ENCODE measurements at places on chromosomes 1 and 21.

DNA sequence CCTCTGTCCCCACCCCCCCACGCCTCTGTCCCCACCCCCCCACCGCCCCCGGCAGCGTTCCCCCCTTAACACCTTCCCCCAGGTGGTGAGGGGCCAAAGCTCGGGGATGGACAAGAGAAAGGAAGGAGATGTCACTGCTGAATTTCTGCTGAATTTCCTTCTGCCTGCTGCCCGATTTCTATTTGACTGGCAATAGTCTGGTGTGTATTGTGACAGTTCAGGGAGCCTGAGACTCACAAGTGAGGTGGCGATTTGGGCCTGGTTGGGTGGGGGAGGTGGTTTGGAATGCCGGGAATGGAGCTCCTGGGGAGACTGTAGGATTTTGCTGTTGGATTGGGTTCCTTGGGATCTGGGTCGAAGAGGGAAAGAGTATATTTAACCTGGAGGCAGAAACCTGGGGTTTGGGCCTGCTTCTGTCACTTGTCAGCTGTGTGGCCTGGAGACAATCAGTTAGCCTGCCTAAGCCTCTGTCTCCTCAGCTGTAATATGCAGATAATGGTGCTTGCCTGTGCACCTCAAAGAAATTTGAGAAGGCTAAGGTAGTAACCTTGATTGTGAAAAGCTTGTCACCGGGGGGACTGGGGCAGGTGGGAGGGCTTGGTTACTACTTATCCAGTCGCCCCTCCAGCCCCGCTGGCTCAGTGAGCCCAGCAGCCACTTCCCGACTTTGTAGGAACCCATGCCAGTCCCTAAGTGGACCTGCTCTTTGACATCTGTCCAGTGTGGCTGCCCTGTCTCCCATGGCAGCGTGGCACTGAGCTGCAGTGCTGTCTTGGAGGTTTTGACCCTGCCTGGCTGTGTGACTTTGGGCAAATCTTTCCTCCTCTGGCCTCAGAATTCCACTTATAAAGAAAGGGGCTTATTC lies 7.7 kb upstream of the LMNA start:
- peak; percentile 60 for DNase-seq

GRCh38 chr1:29707796-29708195 lies 471.5 kb downstream of the PTPRU start:
- no peak for DNase-seq

GRCh38 chr21:24045775-24046215 lies 1561.5 kb downstream of the MRPL39 start:
- no peak for DNase-seq

DNA sequence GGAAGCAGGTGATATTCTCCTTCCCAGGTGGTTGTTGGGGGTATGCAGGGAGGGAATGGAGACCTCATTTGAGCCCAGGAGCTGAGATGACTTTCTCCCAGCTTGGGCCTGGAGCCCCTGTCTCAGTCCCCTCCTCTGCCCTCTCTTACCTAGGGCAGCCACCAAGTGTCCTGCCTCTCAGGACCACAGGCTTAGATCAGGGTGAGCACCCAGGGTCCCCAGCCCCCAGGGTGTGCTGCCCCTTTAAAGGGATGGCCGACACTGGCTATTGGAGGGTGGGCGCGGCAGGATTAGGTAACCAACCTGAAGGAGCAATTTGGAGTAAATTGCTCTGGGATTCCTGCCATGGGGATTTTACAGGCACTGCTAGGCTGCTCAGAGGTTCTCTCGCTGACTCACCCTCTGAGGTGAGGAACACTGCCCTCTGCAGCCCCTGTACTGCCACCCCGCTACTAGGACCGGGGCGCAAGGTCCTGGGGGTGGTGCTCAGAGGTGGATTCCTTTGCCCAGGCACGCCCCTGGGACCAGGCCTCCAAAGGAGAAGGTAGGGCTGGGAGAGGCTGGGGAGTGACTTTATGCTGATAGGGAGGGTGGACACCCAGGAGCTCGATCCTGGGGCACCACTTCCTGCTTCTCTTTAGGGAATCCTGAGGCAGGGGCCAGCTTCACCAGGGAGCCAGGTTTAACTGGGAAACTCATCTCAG lies 1.5 kb downstream of the RPS6KA1 start:
- peak; percentile 71 for DNase-seq

GRCh38 chr1:93702111-93702827 lies 20.6 kb upstream of the BCAR3 start:
- DNase-seq: peak; percentile 54

DNA sequence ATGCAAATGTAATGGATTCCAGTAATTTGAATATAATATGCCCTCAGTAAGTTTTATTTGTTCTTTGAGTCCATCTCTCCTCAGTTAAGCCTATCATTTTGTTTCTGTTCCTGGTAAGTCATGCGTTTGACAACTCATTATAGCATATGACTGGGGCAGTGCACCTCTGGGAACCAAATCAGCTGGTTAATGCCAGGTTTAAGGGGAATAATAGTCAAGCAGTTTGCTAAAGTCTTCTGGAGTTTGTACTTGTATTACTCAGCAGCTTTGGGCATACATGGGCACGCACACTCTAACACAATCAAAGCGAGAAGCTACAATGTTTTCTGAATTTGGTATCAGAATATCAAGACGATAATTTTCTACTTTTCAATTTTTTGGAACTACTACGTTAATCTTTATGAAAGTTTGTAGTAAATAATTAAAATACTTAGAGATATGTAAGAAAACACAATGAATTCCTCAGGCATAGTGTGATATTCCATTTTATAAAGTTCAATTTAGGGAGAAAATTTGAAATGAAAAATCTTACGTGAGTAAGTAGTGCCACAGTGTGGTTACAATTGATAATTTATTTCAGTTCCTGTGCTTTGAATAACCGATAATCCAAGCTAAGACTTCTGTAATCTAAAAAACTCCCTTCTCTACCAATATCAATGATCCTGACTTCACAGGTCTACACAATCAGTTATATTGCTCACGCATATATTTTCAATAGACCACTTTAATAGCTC lies 43.8 kb upstream of the KCTD3 start:
- no peak for DNase-seq

DNA sequence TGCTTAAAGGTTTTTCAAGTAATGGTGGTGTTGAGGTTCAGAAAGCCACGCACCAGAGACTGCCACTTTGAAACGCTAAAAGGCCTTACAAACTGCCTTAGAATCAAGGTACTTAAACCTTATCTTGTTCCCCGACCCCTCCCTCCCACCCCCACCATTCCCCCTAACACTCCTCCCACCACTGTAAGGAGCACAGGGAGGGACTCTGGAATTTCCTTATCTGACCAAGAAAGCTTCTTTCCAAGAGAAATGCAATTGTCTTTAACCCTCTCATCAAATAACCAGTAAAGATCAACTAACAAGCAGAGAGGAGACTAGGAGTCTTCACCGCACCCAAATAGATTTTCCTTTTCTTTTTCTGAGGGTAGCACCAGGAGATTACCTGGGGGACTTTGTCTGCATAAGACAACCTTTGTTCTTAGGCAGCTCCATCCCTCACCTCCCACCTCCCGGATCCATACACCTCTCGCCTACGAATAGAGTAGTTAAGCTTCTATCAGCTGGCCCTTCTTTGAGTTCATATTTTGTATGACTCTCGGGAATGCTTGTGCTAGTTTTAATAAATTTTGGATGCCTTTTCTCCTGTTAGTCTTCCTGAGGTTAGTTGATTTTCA lies 137.7 kb upstream of the ADGRL2 start:
- no peak for DNase-seq

DNA sequence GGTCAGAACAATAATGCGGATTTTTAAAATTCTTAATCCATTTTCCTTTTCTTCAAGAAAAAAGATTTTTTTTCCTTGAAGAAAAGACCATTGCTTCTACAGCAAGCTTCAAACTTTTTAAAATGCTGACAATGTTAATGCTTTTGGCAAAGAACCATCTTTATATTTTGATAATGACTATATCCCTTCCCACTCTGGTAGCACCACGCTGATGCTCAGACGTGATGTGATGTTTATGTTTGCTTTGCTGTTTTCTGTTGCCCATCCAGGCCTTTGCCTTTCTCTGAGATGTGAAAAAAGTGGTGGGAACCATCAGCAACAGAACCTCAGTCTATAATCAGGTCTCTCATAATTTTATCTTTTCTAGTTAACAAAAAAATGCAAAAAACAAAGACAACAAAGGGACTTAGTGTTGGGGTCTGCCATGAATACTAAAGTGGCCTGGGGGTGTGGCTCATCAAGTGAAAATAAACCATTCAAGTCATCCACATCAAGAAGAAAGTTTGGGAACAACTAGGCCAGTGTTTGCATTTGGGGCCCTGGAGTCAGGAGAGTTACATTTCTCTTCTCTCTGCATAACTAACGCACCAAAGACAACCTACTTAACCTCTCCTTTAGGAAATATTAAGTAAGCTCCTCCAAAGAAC lies 244.6 kb upstream of the DMRTA2 start:
- no peak for DNase-seq

GRCh38 chr1:175377394-175377793 lies 184.8 kb upstream of the KIAA0040 start:
- DNase-seq: no peak
